ENCODE measurements at places on chromosomes 12 and 14.

GRCh38 chr12:67568055-67568454, 80.5 kb upstream of the DYRK2 start:
- no peak for DNase-seq

GRCh38 chr14:75725481-75725880, 64.4 kb downstream of the TTLL5 start:
- DNase-seq: no peak

GRCh38 chr12:1217191-1217949, 226.3 kb downstream of the ERC1 start:
- DNase-seq: no peak

DNA sequence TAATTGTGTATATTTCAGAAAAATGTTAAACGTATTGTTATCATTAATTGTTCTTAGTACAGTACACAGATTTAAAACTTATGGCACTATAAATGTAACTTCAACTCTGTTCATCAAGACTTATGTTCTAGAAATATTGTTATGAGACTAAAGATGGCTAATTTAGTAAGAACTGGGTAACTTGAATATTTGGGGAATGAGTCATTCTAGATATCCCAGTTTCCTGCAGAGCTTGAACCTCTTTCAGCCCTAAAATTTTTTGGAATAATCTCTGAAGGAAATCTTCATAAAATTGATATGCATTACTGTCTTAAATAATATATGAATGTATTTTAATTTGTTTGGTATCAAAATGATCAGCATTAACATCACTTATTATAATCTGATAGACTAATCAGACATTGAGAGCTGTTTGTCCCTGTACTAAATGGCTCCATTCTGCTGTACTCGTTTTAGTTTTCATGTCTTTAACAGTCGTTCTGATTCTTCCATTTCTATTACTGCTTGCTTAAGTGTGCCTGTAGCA, 87.1 kb downstream of the VEZT start:
- no peak for DNase-seq

DNA sequence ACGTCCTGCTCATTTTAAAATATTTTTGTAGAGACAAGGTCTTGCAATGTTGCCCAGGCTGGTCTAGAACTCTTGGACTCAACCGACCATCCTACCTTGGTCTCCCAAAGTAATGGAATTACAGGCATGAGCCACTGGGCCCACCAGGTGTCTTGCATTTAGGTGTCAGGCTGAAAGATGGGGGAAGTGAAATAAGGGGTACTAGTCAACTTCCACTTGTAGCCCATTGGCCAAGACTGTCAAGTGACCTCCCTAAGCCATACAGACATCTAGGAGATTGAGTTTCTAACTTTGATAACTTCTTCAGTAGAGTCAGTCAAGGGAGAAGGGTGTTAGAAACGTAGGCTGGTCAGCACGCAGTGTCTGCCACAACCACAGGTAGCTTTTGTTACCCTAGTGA, 32.0 kb downstream of the ARF6 start:
- DNase-seq: no peak

DNA sequence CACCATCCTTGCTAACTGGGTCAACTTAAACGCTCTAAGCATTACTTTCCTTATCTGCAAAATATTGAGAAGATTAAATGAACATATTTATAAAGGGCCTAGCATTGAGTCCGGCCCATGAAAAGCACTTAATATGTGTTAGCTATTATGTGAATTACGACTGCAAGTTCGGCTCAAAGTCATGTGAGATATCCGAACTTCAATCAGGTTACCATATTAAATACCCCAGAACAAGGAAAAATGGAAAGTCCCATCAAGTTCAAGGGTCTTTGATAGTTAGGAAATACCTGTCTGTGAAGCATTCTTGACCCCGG, 487 bp upstream of the NRDE2 start:
- DNase-seq: no peak

- no peak for DNase-seq
These were observed 42.1 kb downstream of the MGST1 start for GRCh38 chr12:16389594-16389993.

DNA sequence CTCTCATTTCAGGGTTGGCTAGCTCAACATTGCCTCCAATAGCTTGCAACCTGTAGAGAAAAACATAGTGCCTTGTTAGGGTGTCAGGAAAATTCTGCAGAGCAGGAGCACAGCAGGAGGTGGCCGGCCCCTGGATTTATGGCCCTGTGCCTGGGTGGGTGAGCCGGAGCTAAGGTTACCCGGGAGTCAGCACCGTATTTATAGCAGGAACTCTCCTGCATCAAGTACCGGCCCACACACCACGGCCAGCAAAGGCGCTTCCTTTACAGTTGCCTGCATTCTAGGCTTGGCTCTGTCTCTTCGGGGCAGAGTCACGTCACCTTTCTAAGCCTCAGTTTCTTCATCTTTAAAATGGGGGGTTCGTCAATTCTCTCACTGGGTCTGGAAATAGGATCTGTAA, 52.8 kb upstream of the EML1 start:
- DNase-seq: no peak

GRCh38 chr12:122203301-122204166, at the start of gene B3GNT4:
TSS of gene B3GNT4 (plus strand) at chr12:122203709. CDS start at chr12:122204619, 910 bp downstream.
- DNase-seq: peak; percentile 59

DNA sequence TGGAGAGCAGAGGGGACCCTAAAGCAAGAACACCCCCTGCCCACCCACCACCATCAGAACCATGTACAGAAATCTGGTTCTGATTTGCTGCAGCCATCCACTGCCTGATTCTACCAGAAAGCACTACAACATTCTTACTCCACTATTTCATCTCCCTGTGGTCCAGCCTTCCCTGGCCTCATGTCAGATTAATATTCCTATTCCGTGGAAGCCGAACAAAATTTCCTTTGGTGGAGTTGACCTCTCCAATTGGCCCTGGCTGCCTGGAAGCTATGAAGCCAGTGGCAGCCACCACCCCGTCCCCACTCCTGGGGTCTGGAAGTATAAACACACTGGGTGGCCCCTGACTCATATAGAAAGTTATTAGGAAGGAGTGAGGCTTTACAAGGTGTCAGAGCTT, 60.2 kb downstream of the ANO2 start:
- DNase-seq: no peak

DNA sequence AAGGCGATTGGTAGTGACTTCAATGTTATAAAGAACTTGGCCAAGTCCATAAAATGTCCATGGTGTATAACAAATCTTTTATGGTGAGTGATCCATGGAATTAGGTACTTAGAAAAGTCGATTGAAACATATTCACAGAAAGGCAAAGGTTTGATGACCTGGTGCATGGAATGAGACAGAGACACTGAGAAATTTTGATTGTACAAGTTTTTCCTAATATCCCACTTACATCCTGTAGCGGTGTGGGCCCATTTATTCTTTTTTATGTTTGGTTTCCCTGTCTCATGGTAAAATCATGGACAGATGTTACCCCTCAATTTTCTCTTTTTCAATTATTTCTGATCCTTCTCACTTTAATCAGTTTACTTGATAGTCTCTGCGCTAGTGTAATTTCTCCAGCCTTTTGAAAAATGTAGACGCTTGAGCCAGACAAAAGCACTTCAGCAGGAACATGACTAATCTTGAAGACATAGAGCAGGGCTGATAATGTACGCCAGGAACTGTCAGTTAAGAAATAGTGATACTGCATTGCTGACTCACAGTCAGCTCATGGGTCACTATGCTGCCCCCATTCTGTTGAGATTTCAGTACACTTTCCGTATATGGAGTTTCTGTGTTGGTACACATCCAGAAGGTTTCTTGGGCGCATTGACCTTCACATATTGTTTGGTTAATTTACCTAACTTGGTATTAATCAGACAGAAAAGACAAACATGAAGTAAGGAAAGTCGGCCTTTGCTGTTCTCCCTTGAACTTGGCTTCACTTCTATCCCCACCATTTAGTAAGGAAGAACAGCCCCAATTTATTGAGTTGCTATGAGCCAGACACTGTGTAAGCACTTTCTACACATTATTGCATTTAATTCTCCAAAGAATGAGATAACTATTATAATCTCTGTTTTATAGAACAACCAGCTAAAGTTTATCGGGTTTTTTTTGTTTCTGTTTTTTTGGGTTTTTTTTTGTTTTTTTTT, 841.7 kb downstream of the DIO2 start:
- no peak for DNase-seq

DNA sequence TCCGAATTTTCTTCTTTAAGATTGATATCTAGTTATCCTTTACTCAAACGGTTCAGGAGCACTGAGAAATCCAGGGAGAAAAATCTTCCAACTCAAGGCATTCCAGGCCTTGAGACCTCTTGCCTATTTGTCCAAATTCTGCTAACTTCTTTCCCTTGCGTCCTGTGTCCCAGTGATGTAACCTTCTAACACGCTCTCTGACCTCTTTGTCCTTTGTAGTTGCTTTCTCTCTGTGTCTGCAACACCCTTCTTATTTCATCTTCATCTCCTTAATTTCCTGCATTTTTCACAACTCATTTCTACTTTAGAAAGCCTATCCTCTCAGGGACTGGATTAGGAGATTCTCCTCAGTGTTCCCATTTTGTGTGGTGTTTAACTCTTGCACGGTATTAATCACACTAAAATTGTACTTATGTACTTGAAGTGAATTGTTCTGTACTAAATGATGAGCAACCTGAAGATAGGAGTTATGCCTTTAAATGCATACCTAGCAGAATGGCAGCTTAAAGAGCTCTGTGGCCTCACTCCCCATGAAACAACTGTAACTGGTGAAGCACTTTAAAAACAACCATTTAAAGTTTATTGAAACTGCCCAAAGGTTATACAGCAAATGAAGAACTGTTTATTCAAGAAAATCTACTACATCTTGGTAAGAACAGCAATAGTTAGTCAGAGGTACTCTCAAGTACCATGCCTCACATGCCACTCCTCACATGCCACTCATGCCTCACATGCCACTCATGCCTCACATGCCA, 7.4 kb upstream of the SNAPC1 start:
- no peak for DNase-seq

GRCh38 chr12:99771659-99772058, 124.1 kb downstream of the GARIN6 start:
- no peak for DNase-seq

- no peak for DNase-seq
These were observed 1203.5 kb upstream of the TMEM132C start for GRCh38 chr12:127063339-127064072.

- no peak for DNase-seq
These were observed 59.1 kb upstream of the AMN start for GRCh38 chr14:102863381-102863780.

- no peak for DNase-seq
These were observed 21.9 kb downstream of the DHRS2 start for GRCh38 chr14:23657959-23658470.

GRCh38 chr14:101833045-101833444, 71.5 kb downstream of the PPP2R5C start:
- DNase-seq: no peak

DNA sequence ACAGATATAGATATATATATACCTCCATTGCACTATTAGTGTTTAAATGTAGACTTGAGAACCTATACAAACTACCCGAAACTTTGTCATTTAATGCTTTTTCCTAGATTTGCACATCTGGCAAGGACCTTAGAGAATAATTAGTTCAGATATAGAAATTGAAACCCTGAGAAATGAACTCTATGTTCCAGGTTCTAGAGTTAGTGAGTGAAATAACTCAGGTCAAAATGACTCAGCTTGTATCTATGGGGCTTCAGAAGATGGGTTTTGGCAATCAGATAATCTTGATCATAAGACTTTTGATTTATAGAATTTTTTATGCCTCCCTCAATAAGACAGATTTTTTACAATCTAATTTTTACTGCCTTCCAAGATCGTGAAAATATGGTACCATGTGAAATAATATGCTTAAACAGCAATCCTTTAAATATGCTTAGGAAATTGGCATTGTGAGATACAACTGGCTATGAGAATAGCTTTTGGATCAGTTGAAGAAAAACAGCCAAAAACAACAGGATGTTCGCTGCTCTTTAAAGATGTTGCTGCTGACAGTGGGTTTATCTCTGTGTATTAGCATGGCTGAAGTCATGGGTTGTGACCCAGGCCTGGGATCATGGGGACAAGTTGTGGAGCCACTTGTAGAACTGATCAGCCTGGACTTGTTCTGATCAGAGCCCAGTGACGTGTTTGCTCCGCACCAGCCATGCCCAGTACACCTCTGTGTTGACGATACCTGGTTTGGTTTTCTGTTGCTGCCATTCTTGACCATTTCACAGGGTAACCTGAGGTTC, 63.6 kb downstream of the TTLL5 start:
- no peak for DNase-seq
